Fibroblast of villous mesenchyme (primary cell): ENCODE measurements at places on chromosomes 5 and 9. TPM values are rescaled to one million over a fixed set of nuclear protein-coding genes. Genes with fewer than 3 reads are reported as not detected.

- DNase-seq = no peak
Observed at GRCh38 chr5:141637123-141637766, 448 bp downstream of the RELL2 start.

DNA sequence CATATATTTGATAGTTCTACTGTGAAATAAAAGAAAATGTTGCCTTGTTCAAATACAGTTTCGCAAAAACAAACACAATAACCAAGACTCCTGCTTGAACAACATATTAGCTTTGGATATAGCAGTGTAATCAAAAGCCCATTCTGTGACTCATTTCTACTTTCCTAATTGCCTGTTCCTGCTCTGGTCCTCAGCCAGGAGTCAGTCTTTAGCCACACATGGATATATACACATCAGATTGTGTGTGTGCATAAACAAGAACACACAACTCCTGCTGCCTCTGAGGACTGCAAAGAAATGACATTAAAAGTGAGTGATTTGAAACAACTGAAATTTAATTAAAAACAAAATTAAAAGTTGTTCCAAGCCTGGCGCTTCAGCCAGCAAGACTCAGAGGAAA lies 334.8 kb downstream of the TRIM32 start:
- no peak for DNase-seq

Gene LMAN2
- total RNA-seq = 284 and 355 TPM in 2 replicates

Gene CARD9
- total RNA-seq = 14.7 and 20.0 TPM in 2 replicates

Gene PHYHD1
- 9.9 and 11.9 TPM in 2 replicates for total RNA-seq

DNA sequence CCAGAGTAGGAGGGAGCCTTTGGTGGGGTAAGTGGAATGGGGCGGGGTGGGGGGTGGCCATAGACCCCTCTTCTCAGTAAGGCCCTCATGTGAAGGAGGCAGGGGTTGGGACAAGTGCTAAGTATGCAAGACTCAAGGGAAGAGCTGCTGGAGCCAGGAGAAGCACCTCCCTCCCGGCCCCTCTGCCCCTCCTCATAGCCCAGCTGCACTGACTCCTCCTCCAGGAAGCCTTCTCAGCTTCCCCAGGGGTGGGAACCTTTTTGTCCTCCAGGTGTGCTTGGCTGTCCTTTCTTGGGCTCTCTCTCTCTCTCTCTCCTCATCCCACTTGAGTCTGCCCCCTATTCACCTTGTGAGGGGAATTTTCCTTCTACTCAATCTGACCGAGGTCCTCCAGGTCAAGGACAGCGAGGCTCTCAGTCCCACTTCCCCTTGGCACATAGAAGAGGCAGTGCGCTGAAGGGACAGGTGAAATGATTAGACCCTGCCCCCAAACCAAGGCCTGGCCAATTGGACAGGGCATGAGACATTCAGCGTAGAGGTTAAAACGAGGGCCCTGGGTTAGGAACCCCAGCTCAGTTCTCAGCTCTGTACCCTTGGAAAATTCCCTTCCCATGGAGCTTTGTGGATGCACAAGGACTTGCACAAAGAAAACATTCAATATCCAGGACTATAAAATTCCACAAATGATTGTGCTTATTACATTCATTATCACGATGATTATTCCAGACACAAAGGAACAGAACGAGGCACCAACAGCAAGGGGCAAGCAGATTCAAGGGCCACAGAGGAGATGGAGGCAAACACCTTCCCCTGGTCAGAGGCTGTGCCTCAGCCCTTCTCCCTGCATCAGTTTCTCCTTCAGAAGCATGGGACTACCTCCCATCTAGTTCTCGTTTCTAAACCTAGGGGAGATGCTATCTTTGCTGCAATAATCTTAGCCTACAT lies 45.6 kb upstream of the IL17B start:
- DNase-seq = peak; percentile 60

- DNase-seq = peak; percentile 88
Observed at GRCh38 chr5:17304282-17304681, 86.9 kb downstream of the BASP1 start.

GRCh38 chr5:100970646-100971255 lies 67.7 kb upstream of the ST8SIA4 start:
- DNase-seq = no peak

Gene CCDC183
- total RNA-seq = 0.32 and 0.43 TPM in 2 replicates

DNA sequence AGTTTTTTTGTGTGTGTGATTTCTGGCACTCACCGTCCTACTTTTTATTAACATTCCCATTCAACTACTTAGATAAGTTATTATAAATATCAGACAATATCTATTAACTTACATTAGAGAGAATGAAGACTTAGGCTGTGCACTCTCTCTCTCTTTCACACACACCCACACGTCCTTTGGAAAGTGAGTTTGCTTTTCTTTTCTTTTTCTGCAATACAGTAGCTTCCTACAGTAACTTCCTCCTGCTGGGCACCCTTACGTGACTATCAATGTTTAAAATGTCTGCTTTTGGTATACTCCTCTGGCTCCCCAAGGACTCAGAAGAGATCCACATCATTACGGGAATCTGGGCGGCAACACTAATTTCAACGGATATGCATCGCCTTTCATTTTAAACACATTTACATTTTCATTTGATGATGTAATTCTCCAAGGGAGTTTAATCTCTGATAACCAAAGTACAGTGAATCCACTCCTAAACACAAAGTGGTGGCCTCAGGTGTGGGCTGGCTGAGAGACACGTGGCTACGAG lies 179.5 kb downstream of the MAPKAP1 start:
- DNase-seq = no peak

DNA sequence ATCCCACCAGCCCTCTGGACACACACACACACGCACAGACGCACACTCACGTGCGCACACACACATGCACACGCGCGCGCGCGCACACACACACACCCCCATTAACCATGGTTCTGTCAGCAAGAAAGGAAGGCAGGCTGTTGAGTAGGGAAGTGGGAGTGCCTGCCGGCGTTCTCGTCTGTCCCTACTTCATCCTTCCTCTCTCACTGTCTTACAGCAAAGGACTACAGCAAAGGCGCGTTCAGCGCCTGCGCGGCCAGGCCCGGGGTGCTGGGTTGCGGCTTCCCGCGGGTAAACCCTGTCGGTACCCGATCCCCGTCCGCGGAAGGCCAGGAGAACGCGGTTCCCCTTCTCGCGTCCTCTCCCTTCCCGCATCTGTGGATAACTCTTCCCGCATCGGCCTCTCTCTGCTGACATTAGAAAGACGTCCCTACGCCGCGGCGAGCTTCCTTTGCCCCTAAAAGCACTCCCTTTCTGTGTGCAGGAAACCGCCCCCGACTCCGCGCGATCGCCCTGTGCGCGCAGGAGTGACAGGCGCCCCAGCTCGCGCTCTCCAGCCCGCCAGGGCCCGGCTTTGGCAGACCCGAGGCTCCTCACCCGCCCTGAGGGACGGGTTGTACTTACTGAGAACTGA lies 219.2 kb downstream of the AGTPBP1 start:
- peak; percentile 6 for DNase-seq

DNA sequence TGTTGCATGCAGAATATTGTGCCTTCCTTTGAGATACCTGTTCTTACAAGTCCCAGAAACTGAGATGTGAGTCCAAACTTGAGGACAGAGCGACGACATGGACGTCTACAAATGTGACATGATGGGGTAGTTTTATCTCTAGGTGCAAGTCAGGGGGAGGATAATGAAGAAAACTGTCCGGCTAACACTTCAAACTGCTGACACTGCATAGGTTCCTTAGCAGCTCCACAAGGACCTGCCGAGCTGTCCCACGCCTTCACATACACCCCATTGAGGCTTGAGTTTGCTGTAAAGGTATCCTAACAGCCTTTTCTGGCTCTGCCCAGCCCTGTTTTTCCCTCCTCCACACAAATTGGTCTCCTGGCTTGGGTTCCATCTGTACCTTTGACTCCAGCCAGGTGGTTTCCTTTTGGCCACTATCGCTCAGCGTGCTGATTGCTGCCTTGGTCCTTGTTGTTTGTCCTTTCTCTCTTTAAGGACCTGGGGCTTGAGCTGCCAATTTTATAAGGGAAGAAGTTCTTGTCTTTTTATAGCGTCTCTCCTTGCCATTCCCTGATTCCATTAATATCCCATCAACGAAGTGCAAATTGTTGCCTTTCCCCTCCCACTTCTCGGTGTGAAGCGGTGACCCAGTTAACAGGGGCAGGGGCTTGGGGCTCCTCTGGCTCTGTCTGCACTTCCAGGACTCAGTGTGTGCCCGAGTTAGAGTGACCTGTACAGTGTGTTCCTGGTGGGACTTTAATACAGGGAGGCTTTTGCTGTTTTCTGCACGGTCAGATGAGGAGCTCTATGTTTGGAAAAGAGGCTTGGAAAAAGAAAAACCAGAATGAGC lies 100.3 kb downstream of the PCSK1 start:
- no peak for DNase-seq

Gene EPB41L4A
- total RNA-seq = 0.64 and 0.86 TPM in 2 replicates

DNA sequence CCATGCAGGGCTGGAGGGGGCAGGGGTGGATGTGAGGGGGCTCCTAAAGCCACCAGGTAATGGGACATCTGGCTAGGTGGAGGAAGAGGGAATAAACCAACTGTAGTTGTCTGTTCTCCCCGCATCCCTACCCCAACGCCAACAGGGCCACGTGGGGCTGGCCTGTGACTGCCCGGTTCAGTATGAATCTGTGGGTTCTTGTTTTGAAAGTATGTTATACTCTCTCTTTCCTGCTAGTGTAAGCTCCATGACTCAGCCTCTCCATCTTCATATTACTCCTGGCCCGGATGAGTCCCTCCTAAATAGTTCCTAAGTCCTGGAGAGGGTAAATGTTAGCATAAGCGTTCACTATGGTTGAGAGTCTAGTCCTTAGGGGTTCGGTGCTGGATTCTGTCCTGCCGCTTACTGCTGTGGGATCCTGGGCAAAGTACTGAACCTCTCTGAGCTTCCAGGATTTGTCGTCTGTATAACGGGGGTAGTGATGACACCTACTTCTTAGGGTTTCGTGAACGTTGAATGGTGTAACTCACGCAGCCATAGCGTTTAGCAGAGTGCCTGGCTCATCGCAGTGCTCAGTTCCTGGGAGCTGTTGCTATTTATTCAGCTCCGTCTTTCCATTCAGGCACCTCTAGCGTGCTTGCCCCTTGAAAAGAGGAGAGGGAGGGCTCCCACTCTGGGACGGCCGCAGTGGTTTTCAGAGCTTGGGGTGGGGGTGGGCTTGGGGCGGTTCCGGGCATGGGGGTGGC lies 28.8 kb downstream of the LHX2 start:
- DNase-seq = peak; percentile 20

DNA sequence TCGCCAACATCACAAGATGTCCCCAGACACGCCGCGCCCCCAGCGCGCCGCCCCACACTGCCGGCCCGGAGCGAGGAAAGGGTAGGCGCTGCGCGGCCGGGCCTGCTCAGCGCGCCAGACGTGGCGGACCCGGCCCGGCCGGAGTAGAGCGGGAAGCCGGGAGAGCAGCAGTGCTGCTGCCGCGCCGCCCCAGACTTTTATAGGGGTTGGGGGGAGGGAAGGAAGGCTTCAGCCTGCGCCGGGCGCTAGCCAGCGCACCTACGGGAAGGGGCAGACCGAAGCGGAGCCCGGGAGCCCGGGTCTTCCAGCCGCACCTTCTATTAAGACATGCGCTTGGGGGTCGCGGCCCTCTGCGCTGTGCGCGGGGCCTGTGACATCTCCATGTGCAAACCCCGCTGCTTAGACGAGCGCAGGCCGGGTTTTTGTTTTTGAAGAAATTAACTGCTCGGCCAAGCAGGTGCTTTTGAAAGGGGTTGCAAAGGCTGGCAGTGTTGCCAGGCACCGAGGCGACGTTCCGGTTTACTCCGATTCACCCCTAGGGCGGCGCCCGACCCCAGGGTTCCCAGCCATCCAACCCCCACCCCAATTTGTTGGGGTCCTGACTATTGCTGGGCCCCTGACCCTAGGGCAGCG lies 353 bp upstream of the PAX5 start:
- DNase-seq = no peak

GRCh38 chr9:121613009-121613752 lies 38.3 kb upstream of the DAB2IP start:
- DNase-seq = peak; percentile 41

Gene SLC36A2
- not detected in 2 replicates for total RNA-seq

GRCh38 chr9:69918322-69918721 lies 97.7 kb downstream of the CFAP95 start:
- no peak for DNase-seq

GRCh38 chr5:44619875-44620610 lies 188.7 kb upstream of the MRPS30 start:
- DNase-seq = no peak

Gene OGN
- total RNA-seq = not detected in 2 replicates
